ENCODE measurements at places on chromosomes 5 and 9.

DNA sequence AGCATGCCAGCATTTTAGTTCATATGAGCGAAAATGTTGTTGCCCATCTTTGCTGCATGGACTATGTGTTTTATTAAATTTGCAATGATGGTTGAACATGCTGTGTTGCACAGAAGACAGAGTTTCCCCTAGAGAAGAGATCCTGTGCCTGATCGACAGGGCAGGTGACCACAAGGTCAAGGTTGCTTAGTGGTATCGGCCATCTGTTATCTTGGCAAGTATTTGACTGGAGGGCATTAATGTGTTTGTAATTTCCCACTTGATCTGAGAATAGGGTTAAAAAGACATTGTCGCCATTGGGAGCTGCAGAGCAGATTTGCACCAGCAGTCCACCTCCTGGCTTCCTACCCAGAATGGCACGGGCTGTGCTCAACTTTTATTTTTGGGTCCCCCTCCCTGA, 1523.6 kb upstream of the WWC1 start:
- no peak for DNase-seq

GRCh38 chr9:126419475-126419874, 92.8 kb downstream of the MVB12B start:
- DNase-seq: peak; percentile 95

DNA sequence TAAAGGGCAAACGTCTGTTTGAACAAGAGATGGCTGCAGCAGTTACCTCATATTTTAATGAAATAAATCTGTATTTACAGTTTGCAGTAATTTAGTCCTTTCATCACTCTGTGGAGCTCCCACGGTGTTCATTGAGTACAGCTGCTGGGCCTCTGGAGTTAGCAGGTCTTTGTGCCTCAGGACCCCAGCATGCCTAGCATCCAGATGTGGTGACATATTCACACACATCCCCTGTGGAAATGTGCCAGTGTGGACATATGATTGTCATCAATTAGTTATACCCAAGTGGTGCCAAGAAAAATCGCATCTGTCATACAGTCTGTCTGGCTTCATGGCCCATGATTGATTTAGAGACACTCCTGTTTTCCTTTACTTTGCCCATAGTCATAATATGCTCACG, 77.3 kb downstream of the NNT start:
- no peak for DNase-seq

DNA sequence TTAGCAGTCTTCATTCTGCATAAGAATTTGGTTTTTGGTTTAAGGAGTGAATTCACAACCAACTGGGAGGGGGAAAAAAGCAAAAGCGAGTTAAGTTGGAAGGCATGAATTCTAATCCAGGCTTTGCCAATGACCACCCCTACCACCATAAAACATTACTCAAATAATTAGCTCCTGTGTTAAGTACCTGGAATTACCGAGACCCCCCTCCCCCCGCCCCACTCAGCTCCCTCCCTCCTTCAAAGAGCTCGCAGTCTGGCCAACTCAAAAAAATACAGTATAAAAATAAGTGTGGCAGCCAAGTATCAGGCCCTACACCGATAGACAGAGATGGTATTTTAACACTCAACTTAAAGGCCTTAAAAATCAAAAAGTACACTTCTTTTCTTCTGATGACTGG, 492 bp downstream of the ATG12 start:
- no peak for DNase-seq

GRCh38 chr5:33195431-33196165, 245.2 kb upstream of the TARS1 start:
- DNase-seq: no peak

GRCh38 chr5:93120051-93120450, 461.0 kb downstream of the NR2F1-AS1 start:
- no peak for DNase-seq

DNA sequence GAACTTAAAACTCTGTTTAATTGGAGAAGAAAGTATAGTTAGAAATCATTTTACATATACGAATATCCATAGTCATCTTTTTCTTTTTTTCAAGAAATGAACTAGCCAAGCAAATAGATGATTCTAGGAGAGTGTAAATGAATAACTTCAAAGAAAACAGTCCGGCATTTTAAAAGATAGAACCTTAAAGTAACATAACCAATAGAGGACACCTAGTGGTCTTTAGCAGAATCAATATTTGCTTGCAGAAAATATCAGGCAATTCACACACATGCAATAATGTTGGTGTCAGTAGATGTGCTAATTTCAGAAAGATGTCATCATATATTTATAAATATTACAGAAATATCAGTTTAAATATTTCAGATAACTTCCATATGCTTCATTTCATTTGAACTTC, 57.1 kb downstream of the HCN1 start:
- no peak for DNase-seq

GRCh38 chr5:91229031-91229727, 153.9 kb downstream of the ARRDC3 start:
- no peak for DNase-seq

- no peak for DNase-seq
These were observed 66.7 kb downstream of the TARS1 start for GRCh38 chr5:33507426-33507825.

GRCh38 chr5:25489834-25490538, 845.2 kb upstream of the CDH10 start:
- no peak for DNase-seq

Data from SHP77 (cell line).